ENCODE measurements at places on chromosomes 3 and 15.

GRCh38 chr3:186254676-186255650 lies 107.1 kb downstream of the DGKG start:
- peaks cover 22% of the 10 kb centered on the region for H3K4me1 ChIP-seq
- H3K4me3 ChIP-seq: no peak overlapping the region
- H3K27me3 ChIP-seq: no peaks in the 10 kb centered on the region
- DNase-seq: peak; percentile 8
- no peaks in the 10 kb centered on the region for H3K36me3 ChIP-seq

DNA sequence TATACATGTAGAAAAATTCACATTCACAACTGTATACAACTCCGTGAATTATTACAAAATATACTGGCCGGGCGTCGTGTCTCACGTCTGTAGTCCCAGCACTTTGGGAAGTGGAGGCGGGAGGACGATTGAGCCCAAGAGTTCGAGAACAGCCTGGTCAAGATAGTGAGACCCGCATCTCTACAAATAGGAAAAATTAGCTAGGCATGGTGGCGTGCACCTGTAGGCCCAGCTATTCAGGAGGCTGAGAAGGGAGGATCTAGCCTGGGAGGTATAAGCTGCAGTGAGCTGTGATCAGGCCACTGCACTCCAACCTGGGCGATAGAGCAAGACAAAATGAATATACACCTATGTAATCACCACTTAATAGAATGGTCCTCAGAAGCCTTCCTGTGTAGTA lies 1.3 kb downstream of the RAD51 start:
- peak overlapping the region; percentile 81 for H3K4me3 ChIP-seq
- DNase-seq: no peak
- H3K36me3 ChIP-seq: peaks cover 9% of the 10 kb centered on the region
- H3K27ac ChIP-seq: no peak overlapping the region
- H3K27me3 ChIP-seq: no peaks in the 10 kb centered on the region

DNA sequence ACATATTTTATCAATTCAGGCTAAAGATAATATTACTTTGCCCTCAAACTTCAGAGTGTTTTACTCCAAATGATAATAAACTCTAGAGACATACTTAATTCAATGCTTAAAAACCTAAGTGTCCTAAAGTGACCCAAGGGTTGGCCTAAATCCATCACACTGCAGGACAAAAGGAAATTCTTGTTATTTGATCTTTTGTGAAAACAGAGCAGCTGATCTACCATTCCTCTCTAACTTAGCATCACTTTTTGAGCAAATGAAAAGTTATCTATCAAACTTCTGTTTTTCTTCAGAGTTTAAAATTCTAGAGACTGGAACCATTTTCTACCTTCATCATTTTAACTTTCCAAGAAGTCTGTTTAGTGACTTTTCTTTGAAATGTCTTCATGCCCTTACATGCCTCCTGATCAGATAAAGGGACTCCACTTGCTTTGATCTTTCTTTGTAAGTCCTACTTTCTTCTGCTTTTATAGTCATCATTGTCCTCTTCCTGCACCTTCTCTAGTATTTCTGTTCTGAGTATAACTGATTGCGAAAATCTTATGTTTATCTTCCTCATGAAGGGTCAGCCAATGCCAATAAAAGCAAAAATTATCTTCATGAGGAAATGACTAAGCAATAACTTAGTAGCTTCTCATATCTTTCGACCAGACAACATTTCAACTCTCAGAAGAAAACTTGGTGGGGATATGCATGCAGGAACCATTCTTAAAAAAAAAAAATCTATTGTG lies 378.7 kb upstream of the TGFBR2 start:
- H3K36me3 ChIP-seq: no peaks in the 10 kb centered on the region
- no peak overlapping the region for H3K4me3 ChIP-seq
- peaks cover 7% of the 10 kb centered on the region for H3K4me1 ChIP-seq
- H3K27ac ChIP-seq: no peak overlapping the region
- DNase-seq: no peak

- H3K27me3 ChIP-seq: no peaks in the 10 kb centered on the region
- DNase-seq: no peak
- H3K36me3 ChIP-seq: no peaks in the 10 kb centered on the region
- H3K4me3 ChIP-seq: no peak overlapping the region
- H3K4me1 ChIP-seq: no peaks in the 10 kb centered on the region
- H3K27ac ChIP-seq: no peak overlapping the region
Measured at GRCh38 chr3:132090921-132091320, 56.1 kb upstream of the CPNE4 start.

GRCh38 chr3:125310623-125311081 lies 64.5 kb downstream of the ZNF148 start:
- H3K27ac ChIP-seq: peak overlapping the region; percentile 61
- peaks cover 35% of the 10 kb centered on the region for H3K4me1 ChIP-seq
- peak overlapping the region; percentile 60 for H3K4me3 ChIP-seq
- H3K27me3 ChIP-seq: no peaks in the 10 kb centered on the region

DNA sequence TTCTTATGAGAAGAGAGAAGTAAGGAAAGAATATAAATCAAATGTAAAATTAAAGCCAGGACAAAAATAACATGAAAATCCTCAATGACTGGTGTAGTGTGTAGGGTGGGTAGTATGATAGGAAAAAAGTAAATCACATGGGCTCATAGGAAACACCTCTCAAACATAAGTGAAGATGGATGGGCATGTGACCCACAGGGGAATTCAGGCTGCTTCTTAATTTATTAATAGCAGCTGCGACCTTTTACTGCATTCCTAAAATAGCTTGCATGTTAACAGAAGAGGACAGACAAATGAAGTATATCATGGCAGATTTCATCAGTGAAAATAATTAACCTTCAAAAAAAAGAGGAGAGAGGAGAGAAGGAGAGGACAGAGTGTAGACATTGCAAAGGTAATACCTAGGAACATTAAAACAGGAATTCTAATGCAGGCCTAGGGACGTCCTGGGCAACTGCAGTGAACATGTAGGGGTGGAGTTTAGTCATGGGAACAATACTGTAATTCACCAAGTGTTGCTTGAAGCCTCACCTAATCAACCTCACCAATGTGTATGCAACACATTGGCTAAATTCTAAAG lies 132.9 kb downstream of the KCNMB2 start:
- no peak overlapping the region for H3K4me3 ChIP-seq
- no peaks in the 10 kb centered on the region for H3K4me1 ChIP-seq
- H3K27ac ChIP-seq: no peak overlapping the region
